HS-27A (cell line): ENCODE measurements at places on chromosomes 6 and 20.

GRCh38 chr20:17172836-17173516 lies 53.9 kb upstream of the PCSK2 start:
- no peak for DNase-seq

DNA sequence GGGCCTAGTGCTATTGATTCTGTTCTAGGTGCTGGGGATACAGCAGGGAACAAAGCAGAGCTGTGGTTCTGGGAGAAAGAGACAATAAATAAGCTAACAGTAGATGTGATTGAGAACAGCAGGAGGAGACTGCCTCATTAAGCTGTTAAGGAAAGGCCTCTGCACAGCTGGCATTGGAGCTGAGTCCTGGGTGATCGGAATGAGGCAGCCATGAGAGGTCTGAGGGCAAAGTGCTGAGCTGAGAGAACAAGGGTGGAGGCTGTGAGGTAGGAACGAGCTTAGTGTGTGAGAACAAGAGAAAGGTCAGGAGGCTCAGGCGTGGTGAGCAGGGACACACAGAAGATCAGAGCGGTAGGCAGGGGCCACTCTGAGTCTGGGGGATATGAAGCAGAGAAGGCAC lies 18.3 kb downstream of the DDX27 start:
- no peak for DNase-seq

DNA sequence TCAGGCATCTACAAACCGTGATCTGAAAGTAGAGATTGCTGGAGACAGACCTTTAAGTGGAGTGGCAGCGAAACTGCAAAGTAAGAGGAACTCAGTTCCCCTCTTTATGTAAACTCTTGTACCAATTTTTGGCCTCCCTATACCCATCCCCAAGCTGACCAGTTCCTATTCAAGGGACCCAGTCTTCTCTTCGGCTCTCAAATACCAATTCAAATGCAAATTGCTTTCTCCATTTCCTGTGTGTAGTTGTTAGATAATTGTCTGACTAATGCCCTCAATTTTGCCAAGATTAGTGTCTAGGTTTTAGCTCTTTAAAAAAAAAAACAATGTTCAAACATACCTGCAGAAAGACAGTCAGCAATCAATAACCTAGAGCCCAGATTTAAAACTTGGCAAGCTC lies 150.9 kb downstream of the EYA4 start:
- no peak for DNase-seq

DNA sequence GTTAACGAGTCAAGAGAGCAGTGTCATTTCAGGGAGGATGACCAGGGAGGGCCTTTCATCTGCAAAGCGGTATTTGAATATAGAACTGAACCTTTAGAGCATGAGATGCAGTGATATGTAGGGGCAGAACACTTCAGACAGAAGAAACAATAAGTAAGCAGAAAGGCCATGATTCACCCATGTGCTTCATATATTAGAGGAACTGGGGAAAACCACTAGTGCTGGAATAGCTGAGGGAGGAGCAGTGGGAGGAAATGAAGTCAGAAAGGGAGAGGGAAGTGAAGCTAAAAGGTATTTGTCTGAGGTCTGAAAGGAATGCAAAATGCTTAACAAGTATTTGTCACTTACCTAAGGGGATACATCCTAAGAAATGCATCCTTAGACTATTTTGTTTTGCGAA lies 391.2 kb downstream of the ADGRB3 start:
- DNase-seq = no peak

- no peak for DNase-seq
Observed at GRCh38 chr6:11606332-11606731, 68.8 kb downstream of the TMEM170B start.
